NCI-H510A treated with DMSO at 0.1 percent for 48 hours (cell line): ENCODE measurements at places on chromosomes 12 and 14.
A peak's percentile ranks its signal among the peaks of the same experiment; 100 is the strongest.

- no peak for DNase-seq
These were observed 75.4 kb downstream of the FUT8 start for GRCh38 chr14:65487783-65488494.

DNA sequence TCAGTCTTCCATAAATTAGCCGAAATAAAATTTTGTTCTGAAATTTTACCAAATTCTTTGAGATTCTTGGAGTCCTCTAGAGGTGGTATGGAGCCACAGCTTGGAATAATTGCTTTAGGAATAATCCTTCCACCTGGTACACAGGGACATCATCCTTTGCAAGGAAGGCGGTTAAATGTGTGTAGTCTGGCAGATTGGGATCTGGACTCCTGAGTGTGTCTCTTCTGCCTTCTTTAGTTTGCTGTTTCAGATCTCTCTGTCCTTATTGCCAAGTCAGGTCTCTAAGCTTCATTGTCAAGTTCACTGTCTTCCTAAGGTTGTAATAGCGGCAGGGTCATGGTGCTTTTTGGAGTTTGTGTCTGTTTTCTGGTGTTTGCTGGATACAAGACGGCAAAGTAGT lies 393.9 kb upstream of the RGS6 start:
- DNase-seq = no peak

DNA sequence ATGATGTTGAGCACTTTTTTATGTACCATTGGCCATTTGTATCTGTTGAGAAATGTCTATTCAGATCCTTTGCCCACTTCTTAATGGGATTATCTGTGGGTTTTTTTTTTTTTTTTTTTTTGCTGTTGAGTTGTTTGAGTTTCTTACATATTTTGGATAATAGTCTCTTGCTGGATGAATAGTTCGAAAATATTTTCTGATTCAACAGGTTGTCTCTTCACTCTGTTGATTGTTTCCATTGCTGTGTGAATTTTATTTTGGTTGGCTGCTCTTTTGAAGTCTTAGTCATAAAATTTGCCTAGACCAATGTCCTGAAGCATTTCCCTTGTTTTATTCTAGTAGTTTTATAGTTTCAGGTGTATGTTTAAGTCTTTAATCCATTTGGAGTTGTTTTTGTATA lies 64.5 kb downstream of the CAND1 start:
- no peak for DNase-seq

GRCh38 chr12:32819424-32819823 lies 63.7 kb upstream of the YARS2 start:
- DNase-seq = no peak

DNA sequence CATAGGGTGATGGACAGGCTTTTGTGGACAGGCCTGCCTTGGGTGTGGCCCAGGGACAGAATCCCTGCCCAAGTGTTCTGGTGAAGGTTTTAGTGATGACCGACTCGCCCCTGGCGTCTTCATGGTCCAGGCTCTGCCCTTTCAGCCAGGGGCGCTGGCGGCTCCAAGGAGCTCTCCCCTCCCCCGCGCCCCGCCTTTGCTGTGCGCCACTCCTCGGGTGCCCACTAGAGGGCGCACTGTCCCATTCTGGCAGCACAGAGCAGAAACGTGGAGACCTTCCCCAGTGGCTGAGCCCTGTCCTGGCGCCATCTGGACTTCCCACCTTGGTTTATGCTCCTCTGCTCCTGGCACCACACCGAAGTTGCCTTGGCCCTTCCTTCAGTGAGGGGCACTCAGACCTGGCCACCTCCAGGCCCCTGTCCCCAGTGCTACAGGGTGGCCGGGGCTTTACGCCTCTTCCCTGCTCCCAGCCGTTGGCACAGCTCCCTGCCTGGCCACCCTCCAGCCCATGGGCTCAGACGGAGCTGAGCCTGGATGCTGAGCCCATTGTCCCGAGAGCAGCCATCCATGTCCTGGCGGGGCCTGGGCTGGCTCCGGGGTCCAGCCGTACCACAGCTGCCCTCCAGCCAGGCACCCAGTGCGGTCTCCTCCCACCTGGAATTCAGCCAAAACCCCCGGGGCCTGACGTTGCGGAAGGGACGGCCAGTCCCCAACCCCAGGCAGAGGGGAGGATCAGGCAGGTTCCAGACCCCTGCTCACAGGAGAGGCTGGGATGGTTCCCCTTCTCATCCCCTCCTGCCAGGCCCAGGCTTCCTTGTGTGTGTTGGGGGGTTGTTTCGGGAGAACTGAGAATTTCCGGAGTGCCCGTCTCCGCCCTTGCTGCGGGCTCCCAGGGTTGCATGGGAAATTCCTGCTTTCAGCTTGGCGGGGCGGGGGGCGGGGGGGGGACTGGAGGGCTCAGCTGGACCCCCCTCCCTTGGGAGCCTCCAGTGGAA lies 5.6 kb upstream of the CRIP1 start:
- DNase-seq = peak; percentile 86
